Naive thymus-derived CD8-positive, alpha-beta T cell (primary cell): ENCODE measurements at places on chromosomes 2 and 18.
A peak's percentile ranks its signal among the peaks of the same experiment; 100 is the strongest.

GRCh38 chr18:56884511-56884910, 233.4 kb downstream of the WDR7 start:
- DNase-seq: no peak

- DNase-seq: no peak
These were observed 71.8 kb downstream of the SH3RF3 start for GRCh38 chr2:109200616-109201464.

GRCh38 chr2:201660293-201660895, 17.1 kb upstream of the TMEM237 start:
- DNase-seq: no peak

- DNase-seq: no peak
These were observed 207.2 kb downstream of the SLC8A1 start for GRCh38 chr2:40244675-40245074.

GRCh38 chr2:120005834-120006521, 6.9 kb upstream of the EPB41L5 start:
- DNase-seq: no peak

DNA sequence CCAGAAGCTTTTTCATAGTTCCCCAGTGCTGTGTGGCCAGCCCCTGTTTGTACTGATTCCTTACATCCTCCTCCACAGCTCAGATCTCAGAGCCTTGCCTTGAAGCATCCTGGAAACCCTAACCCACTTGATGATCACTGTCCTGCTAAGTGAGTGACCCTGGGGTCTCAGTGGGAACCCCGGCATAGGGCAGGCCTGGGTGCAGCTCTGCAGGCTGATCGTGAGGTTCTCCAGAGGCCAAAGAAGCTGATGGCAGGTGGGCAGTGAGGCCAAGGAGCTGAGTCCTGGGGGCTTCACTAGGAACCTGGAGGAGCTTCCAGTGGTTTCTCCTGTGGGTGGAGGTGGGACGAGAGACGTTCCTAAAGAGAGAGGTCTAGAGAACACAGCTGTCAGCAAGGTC, 47.4 kb upstream of the BIN1 start:
- no peak for DNase-seq

- no peak for DNase-seq
These were observed 15.3 kb upstream of the PLB1 start for GRCh38 chr2:28480403-28481049.

GRCh38 chr2:119637371-119637770, 41.6 kb upstream of the TMEM177 start:
- no peak for DNase-seq

DNA sequence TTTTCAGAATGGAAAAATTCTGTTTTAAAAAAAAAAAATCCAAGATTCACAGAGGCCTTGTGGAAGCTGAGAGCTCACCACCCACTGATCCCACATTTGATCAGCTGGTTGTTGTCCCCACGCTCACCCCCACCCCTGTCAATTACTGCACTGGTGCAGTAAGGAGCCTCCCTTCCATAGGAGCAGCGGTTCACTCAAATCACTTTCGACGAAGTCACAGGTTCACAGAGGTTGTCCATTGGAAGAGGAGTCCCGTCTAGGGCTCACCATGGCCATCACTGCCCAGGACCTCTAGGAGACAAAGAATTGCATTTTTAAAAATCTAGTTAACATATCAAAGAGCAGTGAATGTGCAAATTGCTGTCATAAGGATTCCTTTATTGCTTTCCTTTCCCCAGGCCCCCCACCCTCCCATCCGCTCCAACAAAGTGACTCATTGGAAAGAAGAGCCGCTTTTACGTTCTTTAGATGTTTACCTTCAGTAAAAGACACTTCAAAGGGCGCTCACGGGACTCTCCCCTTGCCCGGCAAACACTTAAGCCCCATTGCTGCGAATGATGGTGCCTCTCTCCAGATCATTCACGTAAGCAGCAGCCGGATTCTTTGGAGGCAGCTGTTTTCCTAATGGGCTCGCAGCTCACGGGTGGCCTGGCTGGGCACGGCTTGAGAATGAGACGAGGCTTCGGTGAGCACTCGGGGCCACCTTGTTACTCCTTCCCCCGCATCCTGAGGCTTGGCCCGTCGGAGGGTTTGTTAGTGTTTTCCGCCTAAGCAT, 165.5 kb upstream of the SALL3 start:
- no peak for DNase-seq

GRCh38 chr2:42569883-42570282, 1.5 kb downstream of the MTA3 start:
- no peak for DNase-seq

DNA sequence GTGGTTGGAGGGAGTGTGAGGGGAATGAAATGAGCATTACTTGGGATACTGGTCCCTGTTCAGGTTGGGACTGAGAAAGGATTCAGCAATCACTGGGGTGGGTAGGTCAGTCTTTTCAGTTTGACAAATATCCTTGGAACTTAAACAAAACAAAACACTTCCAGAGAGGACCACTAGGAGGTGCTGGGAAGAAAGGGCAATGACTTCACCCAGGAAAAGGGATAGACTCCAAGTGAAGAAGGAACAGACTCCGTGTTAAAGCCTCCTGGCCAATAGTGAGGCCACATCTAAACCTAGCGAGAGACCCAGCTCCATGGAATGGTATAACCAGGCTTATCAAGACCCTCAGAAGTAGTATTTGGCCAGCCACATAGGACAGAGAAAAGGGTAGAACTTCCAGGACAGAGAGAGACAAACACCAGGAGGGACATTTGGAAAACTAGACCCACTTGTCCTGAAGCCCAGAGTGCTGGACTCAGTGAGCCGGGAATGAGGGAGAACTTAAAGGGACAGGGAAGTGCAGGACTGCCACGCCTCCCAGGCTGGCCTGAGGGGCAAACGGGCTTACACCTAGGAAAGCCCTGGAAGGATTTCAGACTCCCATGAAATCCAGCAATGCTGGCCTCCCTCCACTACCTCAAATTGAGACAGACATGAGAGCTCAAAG, 19.6 kb upstream of the KCNG3 start:
- DNase-seq: no peak

DNA sequence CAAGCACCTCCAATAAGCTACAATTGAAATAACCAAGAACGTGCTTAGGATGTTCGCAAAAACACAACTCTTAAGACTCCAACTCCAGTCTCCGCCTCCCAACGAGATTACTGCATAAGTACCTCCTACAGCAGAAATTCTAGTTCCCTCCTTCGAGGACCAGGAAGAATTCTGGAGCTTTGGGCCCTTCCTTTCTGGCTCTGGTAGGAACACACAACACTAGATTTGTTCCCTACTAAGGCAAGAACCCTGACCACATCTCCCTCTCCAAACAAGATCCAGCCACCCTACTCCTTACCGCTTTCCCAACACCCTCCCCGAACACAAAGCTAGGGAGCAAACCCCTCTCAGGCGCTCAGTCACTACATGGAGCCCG, 721 bp downstream of the ADAM17 start:
- DNase-seq: no peak

DNA sequence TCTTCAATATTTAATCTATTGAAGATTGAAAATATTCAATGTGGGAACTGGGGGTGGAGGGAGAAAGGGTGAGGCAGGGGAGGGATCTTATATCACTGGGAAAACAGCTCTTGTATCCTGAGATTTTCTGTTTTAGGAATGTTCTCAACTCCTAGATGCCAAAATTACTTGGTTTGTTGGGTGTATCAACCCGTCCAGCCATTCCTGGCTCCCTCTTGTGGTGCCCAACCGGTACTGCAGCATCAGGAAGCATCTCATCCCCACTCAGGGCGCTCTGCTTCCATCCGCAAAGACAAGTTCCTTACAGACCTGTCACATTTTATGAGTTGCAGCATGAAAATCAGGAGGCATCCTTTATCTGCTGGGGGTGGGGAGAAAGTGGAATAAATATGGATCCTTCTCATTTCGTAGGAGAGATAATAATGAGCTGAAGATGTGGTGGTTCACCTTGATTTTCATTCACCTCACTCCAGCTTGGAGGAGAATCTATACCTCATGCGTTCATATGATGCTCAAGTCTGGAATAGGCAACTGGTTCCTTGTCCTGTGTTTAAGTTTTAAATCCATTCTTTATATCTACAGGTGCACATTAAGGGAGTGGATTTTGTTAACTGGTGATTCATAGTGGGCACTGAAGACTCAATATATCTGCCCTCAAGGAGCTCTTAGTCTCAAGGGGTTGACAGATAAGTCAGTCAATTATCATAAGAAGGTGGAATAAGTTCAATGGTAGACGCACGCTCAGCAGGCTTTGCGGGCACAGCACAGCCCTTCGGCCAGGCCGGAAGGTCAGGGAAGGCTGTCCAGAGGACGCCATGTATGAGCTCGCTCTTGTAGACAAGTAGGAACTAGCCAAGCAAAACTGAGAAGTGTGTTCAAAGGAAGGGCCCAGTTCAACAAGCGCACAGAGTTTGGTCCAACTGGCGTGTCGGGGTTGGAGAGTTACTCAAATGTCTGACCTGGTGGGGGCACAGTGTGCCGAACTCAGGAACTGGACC, 127.3 kb downstream of the RNF144A start:
- DNase-seq: peak; percentile 65

- DNase-seq: no peak
These were observed 34.4 kb downstream of the CABLES1 start for GRCh38 chr18:23169673-23170044.

- no peak for DNase-seq
These were observed 13.0 kb upstream of the SULT1C4 start for GRCh38 chr2:108364676-108365297.

- DNase-seq: no peak
These were observed 63.9 kb downstream of the LRRFIP1 start for GRCh38 chr2:237691029-237691907.
